ENCODE measurements at places on chromosomes 1 and 21.

DNA sequence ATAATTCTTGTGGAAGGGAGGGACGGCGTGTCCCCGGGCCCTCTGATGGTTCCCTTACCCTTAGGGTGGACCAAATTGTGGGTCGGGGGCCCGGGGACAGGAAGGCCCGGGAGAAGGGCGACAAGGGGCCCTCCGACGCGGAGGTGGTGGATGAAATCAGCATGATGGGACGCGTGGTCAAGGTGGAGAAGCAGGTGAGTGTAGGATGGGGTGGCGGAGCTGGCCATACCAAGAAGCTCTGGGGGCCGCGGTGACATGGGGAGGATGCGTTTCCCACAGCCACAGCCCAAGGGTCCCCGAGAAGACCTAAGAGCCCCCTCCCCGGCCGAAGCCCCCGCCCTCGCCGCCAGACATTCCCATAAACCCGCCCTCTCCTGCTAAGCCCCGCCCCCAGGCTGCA, 24.6 kb downstream of the CITED4 start:
- DNase-seq: no peak

DNA sequence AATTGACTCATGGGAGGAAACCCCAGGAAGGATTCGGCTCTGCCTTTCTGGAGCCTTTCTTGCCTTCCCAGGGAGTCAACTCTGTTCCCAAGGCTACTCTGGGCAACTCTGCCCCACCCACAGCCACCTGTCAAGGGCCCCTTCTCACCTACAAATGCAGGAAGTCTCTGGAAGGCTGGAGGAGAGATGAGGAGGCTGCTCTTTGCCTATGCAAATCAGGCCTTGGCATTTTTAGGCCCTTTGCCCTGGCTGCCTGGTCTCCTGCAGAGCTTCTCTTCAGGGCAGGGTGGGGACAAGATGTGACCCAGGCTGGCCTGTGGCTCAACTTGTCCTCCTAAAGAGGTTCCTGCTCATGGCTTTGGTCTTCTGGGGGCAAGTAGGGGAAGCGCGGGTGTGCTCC, 5.4 kb downstream of the SLC6A9 start:
- DNase-seq: no peak

DNA sequence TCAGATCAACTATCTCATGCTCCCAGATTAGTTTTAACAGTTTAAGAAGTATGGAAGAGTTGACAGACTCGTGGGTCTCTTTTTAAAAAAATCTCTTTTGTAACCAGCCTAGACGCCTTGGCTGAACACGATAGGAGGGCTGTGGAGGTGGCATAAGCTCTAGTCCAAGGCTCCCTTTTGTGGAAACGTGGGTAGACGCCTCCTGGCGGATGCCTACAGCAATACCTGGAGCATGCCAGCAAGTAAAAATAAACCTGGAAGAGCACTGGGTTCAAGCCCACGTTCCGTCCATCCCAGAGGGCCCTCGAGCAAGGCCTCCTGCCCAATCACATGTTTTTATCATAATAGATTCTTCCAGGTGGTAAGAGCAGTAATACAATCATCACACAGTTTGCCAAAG, 87.9 kb downstream of the RGS7 start:
- no peak for DNase-seq

DNA sequence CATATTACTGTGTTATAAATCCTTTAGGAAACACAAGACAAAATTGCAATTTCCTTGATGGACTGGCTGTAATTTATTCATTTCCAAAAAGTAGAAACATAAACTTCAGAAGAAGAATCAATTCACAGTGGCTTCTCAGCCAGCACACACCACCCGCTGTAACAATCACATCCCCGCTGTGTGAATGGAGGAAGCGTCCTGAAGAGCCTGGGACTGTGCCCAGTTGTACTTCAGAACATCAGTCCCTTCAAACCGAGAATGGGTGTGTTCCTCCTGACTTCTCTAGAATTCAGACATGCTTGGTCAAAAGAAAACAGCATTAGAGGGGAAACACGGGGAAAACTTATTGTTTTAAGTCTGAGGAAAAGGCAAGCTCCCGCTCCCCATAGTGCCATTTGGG, 28.8 kb upstream of the CD84 start:
- no peak for DNase-seq

GRCh38 chr1:67931198-67931597, 97.9 kb upstream of the GNG12 start:
- DNase-seq: no peak

DNA sequence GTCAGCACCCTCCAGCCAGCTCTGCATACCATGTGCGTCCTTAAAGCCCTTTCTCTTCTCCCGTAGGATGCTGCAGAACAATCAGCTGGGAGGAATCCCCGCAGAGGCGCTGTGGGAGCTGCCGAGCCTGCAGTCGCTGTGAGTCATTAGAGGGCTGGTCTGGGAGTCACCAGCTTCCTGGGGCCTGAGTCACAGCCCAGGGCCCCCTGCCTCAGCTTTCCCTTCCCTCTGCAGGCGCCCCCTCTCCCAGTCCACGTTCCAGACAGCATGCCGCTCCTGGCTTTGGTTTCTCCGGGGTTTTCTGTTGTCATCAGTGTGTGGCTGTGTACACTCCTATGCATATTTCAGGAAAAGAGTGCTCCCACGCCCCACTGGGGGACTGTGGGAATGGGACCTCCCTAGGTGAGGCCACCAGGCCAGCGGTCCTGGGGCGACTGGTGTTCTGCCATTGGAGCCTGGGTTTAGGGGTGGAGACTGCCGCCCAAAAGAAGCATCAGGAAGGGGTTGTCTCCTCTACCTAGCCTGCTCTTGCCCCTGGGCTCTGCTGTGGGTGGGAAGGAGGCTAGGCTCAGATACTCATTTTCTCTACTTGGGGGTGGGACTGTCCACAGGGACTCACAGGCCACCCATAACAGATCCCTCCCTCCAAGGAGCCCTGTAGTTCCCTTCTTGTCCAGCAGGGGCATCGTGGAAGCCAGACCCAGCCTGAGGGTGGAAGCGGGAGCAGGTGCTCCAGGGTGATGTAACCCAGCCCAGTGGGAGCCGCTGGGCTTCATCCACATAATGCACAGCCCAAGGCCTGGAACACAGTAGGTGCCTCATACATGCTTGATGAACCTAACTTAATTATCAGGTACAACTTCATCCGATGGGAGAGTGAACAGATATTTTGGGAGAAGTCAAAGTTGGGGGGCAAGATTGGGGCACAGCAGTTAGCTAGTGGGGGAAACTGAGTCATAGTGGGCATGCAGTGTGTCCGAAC, 42.5 kb downstream of the LGR6 start:
- DNase-seq: peak; percentile 89

Measured in fibroblast of skin of left quadriceps (primary cell).